Heart left ventricle (tissue), 16 donors: ENCODE measurements at places on chromosomes 11 and 22.

- DNase-seq: no peak
Observed at GRCh38 chr11:60504219-60504905, 10.8 kb upstream of the MS4A13 start.

DNA sequence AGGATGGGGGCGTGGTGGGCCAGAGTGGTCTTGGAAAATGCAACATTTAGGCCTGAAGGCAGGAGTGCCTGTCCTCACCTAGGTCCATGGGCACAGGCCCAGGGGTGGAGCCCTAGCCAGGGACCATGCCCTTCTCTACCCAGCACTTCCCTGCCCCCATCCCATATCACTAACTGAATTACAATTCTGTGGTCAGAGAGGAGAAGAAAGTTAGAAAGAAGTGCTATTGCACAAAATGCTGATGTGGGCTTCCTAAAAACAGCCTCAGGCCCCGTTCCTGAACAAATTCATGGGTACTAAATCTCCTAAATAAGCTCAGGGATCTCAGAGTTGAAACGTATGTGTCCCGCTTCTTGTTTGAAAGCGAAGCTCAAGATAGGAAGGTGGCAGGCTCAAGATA is 3.5 kb upstream of the ASRGL1 start:
- DNase-seq: no peak

GRCh38 chr11:74860743-74861142 is 88.1 kb downstream of the XRRA1 start:
- DNase-seq: no peak

DNA sequence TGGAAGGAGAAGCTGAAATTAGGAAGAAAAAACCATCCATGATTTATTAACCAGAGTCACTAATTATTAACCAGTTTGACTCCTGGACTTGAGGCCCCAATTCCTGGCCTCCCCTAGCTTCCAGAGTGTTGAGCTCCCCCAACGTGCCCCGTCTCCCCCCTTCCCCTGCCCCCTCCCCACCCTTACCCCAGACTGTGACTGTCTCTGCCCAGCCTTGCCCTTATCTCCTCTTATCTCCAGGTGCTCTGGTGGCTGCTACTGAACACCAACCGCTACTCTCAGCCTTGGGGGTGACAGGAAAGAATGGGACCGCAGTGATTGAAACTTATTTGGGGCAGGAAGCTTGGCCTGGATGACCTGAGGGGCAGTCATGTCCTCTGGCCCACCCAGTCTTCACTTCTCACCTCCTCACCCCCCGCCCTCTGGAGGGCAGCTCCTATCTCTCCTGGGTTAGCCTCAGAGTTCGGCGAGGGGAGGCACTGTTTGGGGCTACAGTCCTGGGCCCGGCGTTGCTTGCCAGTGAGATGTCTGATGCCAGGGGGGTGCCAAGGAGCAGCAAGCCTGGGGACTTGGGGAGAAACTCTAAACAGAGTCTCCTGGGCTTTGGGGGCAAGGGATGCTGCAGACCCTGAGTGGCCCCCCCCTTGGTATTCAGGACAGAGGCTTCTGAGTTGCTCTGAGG is 15.5 kb downstream of the NECTIN1 start:
- DNase-seq: no peak

DNA sequence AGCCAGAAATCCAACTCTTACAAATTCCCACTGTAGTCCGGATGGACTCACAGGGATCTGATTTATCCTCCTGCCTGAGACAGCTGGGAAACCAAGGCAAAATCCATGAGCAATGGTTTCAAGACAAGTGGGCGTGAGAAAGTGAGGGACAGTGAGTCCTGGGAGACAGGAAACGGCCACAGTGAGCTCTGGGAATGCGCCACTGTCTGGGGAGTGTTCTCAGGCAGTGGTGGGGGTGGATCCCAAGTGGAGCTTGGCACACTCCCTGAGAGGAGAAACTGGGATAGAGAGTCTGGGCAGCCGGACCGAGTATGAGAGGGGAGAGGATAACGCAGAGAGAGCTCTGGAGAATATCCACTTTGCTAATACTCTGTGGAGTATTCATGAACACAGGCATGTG is 9.8 kb downstream of the IL17REL start:
- no peak for DNase-seq

DNA sequence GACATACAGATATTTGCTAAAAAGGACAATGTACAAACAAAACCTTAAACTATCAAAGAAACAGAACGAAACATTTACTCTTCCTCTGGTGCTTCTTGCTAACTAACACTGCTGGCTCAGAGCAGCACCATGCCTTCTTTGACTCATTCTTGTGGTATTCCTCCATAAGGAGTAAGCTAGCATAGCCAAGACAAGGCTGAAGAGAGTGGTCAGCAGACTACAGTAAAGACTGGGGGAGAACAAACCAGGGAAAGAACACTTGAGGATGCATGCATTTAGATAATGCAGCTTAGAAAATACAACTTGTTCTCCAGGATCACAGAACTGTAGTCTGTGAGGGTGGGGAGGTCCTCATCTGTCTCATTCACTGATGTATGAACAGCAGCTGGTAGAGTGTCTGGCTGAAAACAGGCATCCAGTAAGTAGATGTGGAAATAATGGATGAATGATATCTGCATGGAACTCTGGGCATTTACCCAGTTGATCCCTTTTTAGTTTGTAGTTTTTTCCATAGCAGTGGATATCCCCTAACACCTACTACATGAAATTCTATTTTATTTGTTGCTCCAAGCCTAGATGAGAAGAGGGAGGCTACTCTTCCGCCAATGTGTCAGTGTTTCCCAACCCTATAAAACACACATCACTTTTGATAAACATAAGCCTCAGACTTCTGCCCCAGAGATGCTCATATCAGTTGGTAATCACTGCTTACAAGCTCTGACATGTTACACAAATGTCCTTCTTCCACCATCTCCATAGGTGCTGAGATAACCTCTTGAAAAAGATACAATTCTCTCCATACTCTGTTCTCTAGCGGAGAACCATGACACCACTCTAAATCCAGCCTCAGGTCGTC is 7.3 kb downstream of the SNX19 start:
- no peak for DNase-seq
